ENCODE measurements at places on chromosomes 12 and 14.

- no peak for DNase-seq
These were observed 176.3 kb upstream of the FKBP4 start for GRCh38 chr12:2618291-2618995.

DNA sequence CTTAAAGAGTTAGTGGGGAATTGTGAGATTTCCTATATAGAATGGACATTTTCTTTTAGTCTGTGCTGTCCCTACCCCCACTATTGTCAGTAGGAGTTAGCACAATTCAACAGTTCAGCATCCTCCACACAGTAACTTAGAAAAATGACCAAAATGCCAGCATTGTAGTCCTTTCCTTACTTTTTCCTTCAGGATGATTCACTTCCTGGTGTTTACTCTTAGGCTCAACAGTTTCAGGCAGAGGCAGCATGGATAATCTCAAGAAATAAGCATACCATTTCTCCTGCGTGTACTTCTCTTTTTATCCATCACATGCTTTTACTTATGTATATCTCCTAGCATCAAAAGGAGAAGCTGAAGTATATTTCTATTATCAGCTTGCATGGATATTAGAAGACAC, 683.4 kb downstream of the SLC16A7 start:
- no peak for DNase-seq

DNA sequence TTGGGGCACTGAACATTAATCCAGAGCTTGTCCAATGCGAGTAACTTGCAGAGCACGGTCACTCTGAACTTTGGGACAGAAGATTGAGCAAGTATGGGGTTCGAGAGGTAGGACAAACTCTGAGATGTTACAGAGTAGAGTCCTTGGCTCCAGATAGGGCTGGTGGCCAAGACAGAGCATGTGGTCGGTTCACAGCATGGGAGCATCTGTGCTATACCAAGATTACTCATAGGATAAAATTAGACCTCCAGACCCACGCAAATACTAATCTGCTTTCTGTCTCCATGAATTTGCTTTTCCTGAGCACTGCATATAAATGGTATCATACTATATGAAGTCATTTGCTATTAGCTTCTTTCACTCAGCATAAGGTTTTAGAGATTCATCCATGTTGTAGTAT, 93.4 kb upstream of the TBX5 start:
- DNase-seq: no peak

DNA sequence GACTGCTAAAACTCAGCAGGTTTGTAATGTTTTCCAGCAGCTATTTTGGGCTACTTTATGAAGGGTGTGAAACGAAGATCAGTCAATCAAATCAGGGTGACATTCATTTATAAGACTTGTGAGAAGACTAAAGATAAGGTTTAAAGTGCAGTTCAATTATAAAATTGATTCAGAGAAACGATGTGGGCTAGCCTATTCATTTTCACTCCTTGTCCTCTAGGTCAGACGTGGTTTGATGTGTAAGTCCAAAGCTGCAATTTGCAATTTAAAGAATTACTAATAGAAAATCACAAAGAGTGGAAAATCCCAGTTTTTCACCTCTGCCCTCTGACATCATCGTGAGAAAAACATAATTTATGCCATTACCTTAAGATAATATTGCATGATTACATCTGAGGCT, 243.5 kb upstream of the NOVA1 start:
- no peak for DNase-seq

DNA sequence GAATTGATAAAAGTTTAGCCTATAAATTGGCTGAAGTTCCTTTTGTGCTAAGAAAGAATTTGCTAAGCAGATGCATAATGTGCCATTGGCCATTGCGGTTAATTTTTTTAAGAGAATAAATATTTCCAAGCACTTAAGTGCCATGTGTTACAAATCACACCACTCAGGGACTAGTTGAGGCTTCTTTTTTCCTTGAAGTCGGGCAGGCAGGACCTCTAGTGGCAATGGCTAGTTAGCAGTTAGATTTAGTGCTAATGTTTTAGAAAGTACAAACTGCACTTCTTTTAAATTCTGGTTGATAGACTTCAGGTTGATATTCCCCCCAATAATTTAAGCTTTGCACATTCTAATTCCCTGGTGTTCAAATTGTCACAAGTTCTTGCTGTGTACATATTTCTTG, 294.3 kb downstream of the APAF1 start:
- DNase-seq: peak; percentile 37
